Left colon (tissue), 2 donors: ENCODE measurements at places on chromosomes 2 and 18. TPM values are rescaled to one million over a fixed set of nuclear protein-coding genes. Genes with fewer than 3 reads are reported as not detected.

DNA sequence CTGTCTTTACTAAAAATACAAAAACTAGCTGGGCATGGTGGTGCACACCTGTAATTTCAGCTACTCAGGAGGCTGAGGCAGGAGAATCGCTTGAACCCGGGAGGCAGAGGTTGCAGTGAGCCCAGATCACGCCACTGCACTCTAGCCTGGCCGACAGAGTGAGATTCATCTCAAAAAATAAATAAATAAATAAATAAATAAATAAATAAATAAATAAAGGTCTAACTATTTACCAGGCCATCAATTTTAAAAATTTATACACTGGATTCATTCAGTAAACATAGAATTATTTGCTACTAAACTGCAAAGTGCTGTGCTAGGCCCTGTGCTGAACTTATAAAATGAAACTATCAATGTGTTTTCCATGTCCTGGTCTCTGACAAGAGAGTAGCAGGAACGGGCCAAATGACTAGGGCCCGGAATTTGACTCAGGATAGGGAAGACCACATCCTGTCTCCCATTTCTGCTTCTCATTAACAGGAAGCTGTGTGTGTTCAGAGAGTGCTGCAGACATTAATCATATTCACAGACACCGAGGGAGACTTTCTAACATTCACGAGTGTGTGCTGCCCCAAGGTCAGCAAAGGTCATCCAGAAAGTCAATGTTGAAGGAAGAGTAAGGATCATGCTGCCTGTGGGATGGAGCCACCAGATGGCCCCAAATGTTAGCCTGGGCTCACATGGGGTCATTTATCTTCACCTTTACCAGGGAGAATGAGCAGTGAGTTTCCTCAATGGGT lies 95.8 kb downstream of the SPP2 start:
- DNase-seq = no peak

CYBRD1 gene
- total RNA-seq = 73.1 TPM

GRCh38 chr2:182618672-182619079 lies 97.4 kb upstream of the DNAJC10 start:
- DNase-seq = no peak

BUB1 gene
- 9.2 TPM for total RNA-seq

ARHGEF4 gene
- total RNA-seq = 1.1 TPM

GRCh38 chr2:24907116-24907515 lies 12.9 kb downstream of the ADCY3 start:
- DNase-seq = no peak

GRCh38 chr2:105712981-105713596 lies 31.6 kb upstream of the NCK2 start:
- DNase-seq = no peak

- no peak for DNase-seq
These were observed 54.9 kb downstream of the CCNT2 start for GRCh38 chr2:134973241-134974138.

- peak; percentile 86 for DNase-seq
These were observed 145.4 kb downstream of the RTN4 start for GRCh38 chr2:54904836-54905235.

DSG1 gene
- total RNA-seq = not detected

- DNase-seq = peak; percentile 83
These were observed 27.7 kb downstream of the SMAD7 start for GRCh38 chr18:48922801-48923730.

DNA sequence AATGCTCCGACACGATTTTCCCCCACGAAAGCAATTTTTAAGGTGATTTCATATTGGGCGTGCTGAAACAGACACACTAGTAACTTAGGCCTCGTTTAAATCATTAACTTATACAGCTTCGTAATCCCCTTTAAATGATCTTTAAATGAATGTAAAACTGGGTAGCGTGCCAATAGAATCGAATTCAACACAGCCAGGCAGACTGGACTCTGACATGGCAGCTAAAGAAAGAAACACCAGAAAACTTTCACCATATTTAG lies 2.4 kb upstream of the ID2 start:
- no peak for DNase-seq

DNA sequence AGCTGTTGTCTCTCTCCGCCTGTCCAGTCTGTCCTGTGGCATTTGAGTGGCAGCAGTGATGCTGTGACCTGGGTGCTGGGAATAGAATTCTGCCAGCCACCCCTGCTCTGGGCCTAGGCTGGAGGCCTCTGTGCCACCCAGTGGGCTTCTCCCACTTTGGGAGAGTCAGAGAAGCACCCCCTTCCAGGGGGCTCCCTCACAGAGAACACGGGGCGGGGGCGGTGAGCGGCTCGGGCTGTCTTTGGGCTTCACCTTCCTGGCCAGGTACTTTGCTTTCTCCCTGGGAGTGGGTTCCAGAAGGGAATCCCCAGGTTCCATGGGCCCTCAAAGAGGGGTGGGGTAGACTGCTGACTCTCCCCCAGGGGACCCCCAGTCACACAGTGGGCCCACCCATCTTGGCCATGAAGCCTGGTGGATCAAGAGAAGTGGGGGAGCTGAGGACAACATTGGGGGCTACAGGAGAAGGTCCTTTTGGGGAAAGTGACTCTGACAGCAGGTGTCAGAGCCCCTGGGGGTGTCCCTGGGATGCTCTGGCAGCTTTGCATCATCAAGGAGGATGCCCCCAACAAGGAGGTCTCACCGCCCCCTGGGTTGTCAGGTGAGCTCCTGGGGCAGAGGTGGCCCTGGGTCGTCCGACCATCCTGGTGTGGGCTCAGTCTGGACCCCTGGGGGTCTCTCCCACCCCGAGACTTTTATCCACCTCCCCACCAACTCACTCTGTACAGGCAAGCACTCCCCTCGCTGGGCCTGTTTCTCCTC lies 18.8 kb upstream of the BOK start:
- no peak for DNase-seq

LINC00305 gene
- total RNA-seq = not detected

DNA sequence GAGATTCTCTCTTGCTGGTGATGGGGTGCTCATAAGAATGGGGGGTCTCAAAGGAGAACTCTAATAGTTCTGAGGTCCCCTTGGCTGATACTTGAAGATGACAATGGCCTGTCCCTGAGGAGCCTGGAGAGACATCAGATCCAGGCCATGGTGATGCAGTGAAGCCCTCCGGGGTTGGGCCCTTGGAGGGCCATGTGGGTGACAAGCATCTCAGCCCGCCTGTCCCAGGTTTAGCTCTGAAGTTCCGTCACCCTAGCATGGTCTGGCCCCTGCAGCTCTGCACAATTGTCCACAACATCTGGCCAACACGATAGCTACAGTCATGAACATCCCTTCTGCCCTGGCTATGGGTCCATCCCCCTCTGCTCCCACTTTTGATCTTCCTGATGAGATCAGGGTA lies 202.8 kb upstream of the HS6ST1 start:
- no peak for DNase-seq

DNA sequence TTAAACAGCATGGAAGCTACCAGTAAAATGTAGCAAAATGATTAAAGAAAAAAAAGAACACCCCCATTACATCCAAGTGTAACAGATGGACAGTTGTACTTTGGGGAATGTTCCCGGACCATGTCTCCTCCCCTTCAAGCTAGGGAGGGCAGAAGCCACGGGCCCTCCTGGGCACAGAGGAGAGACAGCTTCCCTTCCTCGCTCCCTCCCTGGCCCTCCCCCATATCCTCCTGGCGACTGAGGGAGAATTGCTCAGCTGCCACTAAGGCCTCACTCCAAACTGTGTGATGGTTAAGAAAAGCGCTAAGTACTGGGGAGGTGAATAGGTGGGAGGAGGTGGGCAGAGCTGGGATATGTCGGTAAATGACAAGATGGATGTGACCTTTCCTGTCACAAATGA lies 358.0 kb downstream of the HRH4 start:
- DNase-seq = no peak

GRCh38 chr2:27363933-27364332 lies 6.2 kb downstream of the EIF2B4 start:
- no peak for DNase-seq

DNA sequence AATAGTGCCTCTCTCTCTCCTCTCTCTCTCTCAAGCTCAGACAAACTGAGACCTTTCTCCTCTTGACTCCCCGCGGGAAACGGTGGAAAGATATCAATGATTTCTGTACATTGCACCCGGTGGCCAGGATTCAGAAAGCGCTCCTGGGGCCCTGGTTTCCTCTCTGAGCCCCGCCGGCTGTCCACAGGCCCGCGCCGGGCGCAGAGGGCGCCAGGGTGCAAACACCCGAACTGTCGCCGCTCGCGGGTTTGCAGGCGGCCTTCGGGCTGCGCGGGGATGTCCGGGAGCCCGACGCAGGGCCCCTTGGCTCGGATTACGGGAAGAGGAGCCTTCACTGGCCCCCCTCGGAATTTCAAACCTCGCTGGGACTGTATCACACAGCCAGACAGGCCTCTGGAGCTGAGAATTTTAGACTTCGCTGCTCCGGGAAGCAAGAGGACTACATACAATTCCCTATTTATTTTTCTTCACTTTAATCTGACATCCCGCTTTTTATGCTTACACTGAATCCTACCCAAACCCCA lies 5.2 kb upstream of the EN1 start:
- DNase-seq = no peak

GRCh38 chr2:102975996-102976975 lies 214.5 kb downstream of the TMEM182 start:
- peak; percentile 35 for DNase-seq

TMEM200C gene
- total RNA-seq = 0.06 TPM

GRCh38 chr18:25876330-25876948 lies 214.0 kb downstream of the SS18 start:
- no peak for DNase-seq

HOXD12 gene
- not detected for total RNA-seq

DNA sequence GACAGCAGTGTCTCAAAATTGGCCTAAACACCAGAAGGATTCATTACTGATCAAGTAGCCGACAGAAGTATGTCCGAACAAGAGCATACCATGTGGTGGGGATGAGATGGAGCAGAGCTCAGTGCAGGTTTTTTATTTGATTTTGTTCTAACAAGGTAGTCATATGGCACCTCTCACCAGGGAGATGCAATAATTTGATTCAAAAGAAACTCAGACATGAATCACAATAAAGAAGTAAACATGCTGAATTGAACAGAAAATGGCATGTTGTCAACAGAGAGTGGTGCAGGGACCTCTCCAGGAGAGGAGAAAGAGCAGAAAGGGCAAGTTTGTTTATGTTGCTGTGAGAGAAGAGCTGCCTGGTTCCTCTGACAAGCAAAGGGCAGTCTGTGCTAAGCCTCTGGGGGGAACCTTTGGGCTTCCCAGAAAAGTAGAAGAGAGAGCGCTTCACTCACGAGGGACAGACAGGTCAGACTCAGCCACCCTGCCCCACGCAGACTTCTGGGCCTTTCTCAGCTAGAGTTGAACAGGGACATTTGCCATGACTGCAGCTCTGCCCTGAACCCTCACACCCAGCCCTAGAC lies 351.3 kb upstream of the RAB12 start:
- no peak for DNase-seq

SPATA3 gene
- total RNA-seq = not detected

MARCO gene
- total RNA-seq = 3.2 TPM

GRCh38 chr2:120348134-120348736 lies 2.3 kb downstream of the INHBB start:
- DNase-seq = no peak

DNA sequence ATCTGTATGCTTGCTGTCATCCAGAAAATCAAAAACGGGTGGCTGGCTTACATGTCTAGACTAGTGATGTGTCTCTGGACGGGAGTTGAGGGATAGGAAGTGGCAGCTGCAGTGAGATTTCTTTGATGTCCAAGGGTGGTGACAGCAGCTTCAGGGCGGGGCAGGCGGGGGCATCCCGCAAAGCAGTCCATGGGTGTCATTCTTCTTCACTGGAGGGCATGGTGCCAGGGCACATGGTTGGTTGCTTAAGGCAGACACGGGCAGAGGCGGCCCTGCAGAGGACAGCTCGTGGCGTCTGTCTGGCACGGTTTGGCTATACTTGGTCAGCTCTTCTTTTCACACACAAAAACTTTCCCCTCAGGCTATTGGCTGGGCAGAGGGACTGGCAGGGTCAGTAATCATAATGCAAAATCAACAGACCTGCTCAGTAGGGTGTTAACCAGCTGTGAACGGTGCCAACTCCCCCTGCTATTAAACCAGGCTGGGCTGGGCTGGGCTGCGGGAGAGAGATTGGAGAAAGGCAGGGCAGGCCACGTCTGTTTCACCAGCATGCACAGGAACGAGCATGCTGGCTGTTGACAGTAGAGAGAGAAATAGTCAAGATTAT lies 63.7 kb downstream of the COL4A3 start:
- DNase-seq = peak; percentile 37

KANSL1L gene
- 8.6 TPM for total RNA-seq

- no peak for DNase-seq
These were observed 54.1 kb upstream of the CAB39 start for GRCh38 chr2:230658577-230658876.

- DNase-seq = no peak
These were observed 137.6 kb downstream of the ATL2 start for GRCh38 chr2:38239452-38239851.

GRCh38 chr2:77009307-77009706 lies 512.9 kb downstream of the LRRTM4 start:
- no peak for DNase-seq

- DNase-seq = no peak
These were observed 35.8 kb upstream of the CACNB4 start for GRCh38 chr2:152134488-152135280.

DNA sequence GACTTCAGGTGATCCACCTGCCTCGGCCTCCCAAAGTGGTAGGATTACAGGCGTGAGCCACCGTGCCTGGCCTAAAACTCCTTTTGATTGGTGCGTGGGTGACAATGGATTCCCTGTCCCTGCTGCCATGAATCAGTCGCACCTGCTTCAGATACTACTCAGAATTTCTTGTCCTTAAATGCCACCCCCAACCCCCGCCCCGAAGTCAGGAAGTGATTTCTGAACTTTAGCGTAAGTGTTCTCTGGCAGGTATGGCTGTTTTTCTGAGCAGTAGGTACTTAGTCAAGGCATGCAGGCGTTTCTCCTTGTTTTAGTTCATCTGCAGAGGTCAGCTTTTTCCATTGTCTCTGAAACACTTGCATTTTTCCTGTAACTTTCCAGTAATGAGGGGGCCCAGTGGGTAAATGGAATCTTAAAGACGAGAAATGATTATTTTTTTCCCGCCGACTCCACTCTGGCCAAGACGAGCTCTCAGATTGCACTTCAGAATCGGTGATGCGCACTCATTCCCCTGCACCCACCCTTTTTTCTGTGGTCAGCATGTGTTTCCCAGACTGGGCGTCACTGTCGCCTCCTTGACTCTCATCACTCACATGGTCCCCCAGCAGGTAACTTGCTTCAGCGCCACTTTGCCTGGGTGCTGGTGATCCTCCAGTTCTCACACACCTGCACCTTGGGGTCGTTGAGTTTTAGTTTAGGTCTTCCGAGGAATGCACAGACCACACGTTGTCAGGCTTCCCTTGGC lies 179.7 kb downstream of the GBX2 start:
- no peak for DNase-seq

SNORC gene
- 38.2 TPM for total RNA-seq

DNA sequence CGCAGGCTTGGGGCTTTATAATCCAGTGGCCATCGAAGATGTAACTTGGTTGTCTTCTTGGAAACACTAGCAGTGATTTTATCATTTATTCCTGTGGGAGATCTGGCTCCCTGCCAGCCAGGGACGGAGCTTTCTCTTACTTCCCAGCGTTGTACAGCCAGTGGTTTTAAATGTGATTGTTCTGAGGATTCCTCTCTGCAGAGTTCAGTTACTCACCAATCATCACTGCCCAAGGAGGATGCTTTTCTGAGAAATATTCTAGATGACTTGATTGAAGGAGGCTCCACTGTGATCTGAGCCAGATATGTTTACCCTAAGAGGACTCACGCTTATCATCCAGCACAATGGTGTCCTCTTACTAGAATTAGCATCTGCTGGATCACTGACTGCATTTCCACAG lies 744.3 kb downstream of the RNF144A start:
- no peak for DNase-seq

- DNase-seq = no peak
These were observed 33.9 kb downstream of the ERLEC1 start for GRCh38 chr2:53820711-53821110.
